Panc1 (cell line): ENCODE measurements at places on chromosomes 7 and 10.

- DNase-seq: no peak
These were observed 196.8 kb upstream of the POT1 start for GRCh38 chr7:125126376-125126775.

- no peak for DNase-seq
These were observed 61.7 kb downstream of the PWWP2B start for GRCh38 chr10:132458586-132459300.

DNA sequence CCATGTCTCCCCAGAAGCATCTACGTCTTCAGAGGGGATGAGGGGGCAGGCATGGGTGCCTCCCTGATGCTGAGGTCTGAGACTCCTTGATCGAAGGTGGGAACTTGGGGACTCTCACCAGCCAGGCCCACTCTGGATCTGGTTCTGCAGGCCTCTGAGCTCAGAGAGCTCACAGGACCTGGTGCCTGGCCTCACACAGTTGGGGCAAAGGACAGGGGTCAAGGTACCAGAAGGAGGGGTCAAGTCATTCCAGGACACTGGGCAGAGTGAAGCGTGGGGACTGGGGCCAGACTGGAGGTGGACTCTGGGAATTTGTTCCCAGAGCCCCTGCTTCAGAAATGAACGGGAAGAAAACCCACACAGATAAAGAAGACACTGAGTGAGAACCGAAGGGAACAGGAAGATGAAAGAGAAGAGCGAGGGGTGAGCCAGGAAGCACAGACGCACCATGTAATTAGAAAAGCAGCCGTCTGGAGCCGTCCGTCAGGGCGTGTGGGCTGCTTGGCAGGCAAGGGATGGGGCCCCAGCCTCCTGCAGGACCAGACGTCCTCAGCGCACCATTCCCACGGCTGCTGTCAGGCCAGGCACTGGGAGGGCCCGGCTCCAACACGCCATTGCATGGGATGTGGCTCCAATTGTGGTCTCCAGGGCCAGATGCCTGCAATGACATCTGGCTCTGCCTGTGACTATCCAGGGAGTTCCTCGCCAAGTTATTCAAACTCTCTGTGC lies 47.7 kb downstream of the ZCCHC24 start:
- no peak for DNase-seq

- DNase-seq: no peak
These were observed 650.9 kb upstream of the IGFBP3 start for GRCh38 chr7:46571996-46572395.

DNA sequence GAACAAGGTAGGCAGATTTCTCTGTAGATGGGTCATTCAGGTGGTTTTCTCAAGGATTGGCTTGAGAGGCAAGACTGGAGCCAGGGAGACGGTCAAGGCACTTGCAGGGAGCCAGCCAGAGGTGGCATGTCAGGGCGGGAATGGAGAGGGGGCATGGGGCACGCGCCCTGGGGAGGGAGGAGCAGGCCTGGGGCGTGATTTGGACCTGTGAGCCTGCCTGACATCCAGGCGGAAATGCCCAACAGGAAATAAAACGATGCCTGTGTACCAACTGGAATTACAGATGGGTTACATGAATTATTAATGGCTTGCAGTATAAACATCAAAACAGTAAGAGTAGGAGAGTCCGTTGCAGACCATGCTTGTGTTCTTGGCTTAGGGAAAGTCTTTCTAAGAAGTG lies 8.6 kb upstream of the SUN1 start:
- DNase-seq: no peak

- no peak for DNase-seq
These were observed 5.1 kb downstream of the SH2D4B start for GRCh38 chr10:80542652-80543318.

DNA sequence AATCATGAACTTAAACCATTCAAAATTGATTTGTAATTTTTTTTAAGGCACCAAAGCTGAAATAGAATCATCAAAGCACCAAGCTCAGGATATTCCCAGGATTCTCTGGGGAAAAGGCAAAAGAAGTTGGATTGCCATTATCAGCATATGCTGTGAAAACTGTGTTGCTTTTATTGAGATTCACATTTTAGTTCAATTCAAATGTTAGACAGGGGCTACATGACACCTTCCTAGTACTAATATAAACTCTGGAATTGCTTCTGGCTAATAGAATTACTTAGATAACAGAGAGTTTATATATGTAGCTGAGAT lies 4.3 kb upstream of the NDST2 start:
- no peak for DNase-seq

DNA sequence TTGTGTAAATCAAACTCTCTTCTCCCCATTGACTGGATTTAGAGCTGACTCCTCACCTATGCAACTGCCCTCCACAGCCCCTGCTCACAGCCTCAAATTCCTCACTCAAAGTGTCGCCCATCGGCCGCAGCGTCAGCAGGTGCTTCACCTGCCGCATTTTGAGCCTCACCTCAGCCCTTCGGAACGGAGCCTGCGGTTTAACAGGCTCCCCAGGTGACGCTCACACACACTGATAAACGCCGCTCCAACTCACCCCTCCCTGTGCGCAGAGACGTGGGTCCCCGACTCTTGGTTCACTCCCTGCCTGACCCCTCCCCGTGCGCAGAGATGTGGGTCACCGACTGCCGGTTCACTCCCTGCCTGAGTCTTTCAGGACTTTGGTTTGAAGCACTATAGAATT lies 57.1 kb downstream of the CARD11 start:
- no peak for DNase-seq

DNA sequence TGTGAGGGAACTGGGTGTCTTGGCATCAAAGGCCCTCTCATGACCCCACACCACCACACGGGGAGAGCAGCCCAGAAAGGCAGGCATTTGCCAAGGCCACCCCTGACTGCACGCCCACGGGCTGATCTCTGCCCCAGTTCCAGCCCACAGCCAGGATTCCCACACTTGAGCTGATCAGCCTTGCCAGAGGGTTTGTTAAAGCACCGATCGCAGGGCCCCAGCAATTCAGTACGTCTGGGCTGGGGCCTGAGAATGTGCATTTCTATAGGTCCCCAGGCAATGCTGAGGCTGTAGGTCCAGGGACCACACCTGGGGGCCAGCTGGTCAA lies 103.9 kb downstream of the TNS3 start:
- no peak for DNase-seq
